Ovary (tissue), 10 donors: ENCODE measurements at places on chromosomes 7 and 10. TPM values are rescaled to one million over a fixed set of nuclear protein-coding genes. Genes with fewer than 3 reads are reported as not detected.

DNA sequence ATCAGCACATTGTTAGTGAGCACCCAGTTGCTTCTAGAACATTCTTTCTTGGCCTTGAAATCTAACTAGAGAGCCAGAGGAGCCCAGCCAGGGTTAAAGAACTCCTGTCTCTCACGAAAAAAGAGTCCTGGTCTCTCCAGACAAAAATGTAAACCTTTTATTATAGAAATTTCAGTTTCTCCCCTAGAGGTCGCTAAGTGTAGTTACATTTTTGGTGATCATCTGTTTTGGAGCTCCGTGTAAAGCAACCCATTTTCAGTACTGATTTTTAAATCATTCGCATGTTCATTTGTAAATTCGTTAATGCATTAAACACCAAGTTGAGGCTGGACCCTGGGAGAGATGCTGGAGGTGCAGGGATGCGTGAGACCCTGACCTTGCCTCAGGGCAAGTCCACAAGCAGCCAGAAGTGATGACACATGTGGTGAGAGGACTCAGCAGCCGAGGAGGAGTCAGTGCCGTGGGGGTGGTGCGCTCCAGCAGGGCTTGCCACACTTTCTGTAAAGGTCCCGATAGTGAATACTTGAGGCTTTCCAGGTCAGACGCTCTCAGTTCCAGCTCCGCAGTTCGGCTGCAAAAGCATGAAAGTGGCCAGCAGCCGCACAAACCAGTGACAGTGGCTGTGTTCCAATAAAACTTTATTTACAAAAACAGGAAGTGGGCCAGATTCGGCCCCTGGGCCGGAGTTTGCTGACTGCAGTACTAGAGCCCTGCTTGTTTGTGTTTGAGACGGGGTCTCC, 578.6 kb upstream of the FOXK1 start:
- no peak for DNase-seq

GRCh38 chr7:16604054-16604453, 41.5 kb downstream of the ANKMY2 start:
- no peak for DNase-seq

- no peak for DNase-seq
These were observed 175.2 kb downstream of the HIBADH start for GRCh38 chr7:27487509-27487908.

DNA sequence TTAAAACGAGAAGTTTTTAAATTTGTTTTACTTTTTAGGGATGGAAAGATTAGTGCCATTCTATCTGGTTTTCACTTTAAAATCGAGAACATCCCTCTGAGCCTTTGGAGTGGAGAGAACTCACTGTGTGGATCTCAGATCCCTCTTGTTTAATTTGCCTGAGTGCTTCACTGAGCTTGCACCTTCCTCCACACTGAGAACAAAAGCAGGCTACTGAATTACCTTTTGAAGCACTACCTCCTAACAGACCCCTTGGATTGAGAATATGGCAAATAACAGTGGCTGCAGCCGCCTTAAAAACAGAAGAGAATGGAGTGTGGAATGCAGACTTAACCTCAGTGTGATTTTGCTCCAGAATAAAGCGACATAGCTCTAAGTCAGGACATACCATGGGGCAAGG, 204.7 kb downstream of the CNTNAP2 start:
- no peak for DNase-seq

- peak; percentile 47 for DNase-seq
These were observed 2.2 kb downstream of the ARHGAP21 start for GRCh38 chr10:24721229-24722106.

DNA sequence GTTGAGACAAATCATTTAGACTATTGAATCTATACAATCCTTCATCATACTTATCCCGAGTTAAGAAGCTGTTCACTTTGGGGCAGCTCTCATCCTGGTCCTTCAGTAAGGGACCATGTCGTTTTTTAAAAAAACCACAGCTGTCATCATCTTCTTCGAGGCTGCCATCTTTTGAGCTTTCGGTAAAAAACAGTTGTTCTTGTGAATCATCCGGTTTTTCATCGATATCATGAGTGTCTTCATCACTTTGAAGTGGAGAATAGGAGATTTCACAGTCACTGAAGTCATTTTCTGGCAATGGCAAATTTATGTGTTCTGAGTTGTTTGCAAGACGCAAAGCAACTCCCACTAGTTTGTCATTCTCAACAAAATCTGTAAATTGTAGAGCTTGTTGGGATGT, 3.9 kb downstream of the DCLRE1A start:
- DNase-seq: no peak

- DNase-seq: no peak
These were observed 12.3 kb downstream of the CNPY1 start for GRCh38 chr7:155533827-155534690.

DNA sequence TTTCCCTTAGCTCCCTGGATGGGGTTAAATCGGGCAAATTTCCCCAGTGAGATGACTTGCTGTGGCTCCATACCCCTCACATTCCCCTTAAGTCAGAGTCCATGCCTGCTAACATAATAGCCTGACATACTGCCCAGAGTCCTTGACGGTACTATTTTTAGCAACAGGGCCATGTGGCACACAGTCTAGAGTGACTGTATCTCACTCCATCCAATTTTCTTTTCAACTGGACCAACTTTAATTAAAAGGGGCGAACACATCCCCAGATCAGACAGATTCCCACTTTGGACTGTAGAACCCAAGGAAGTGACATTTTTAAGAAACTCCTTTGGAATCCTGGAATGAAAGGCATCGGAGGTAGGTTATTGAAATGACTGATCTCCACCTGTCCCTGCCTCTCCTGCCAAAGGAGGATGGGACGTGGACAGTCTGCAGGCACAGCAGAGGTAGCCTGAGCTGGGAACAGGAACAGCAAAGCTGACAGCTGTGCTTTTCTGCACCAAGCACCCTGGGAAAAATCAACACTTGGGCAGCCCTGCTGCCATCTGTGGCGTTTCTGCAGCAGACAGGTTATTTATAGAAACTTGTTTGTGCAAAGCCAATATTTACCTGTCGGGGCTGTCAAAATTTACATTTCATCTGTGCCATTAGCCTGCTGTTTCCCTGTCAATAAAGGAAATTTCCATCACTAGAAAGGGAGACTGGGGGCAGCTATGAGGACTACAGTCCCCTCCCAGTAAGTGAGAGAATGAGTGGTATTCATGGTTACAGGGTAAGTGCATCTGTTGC, 221.5 kb upstream of the AOAH start:
- DNase-seq: no peak

GRCh38 chr10:122514045-122514840, 46.3 kb upstream of the DMBT1 start:
- DNase-seq: no peak

DNA sequence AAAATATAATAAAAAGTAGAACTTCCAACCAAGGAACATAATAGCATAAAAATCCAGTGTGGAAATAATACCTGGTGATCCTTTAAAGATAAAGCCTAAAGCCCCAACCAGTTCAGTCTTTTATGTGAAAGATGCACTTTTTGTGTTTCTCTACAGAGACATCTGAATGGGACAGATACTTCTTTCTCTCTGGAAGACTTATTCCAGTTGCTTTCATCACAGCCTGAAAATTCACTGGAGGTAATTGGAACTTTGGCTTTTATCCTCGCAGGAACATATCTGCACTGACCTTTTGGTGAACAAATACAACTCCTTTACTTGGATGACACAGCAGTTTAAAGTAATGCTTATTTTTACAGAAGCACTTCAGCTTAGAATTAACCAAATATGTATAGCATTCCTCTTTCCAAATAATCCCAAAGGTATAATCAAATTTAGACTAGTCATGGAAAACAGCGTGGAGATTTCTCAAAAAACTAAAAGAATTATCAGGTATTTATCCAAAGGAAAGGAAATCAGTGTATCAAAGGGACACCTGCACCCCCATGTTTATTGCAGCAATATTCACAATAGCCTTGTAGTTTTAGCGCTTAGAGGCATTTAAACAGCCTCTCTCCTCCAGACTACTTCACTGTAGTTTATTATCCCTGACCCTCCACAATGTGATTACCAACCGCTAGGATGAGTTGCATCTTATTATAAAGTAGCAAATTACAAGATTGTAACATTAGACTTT, 16.8 kb downstream of the HNRNPA2B1 start:
- DNase-seq: no peak

- no peak for DNase-seq
These were observed 667.1 kb upstream of the LRRTM3 start for GRCh38 chr10:66258693-66259092.

DNA sequence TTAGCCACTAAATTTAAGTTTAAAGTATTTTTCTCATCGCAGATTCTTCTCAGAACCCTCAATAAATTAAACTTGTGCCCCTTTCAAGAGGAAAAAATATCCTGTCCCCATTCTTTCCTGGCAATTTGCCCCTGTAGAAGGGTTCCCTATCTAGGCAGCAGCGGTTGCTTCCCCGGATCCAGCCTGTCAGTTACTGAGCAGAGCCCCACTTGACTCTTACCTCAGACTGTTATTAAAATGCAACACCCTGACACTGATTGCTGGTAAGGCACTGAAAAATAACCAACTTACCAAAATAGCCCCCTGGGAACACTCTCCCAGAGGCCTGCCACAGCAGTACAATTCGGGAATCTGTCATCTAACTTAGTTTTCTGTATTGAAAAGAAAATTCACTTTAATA, 13.9 kb downstream of the LMTK2 start:
- no peak for DNase-seq

GRCh38 chr7:44381494-44382220, 56.3 kb upstream of the CAMK2B start:
- DNase-seq: no peak

DNA sequence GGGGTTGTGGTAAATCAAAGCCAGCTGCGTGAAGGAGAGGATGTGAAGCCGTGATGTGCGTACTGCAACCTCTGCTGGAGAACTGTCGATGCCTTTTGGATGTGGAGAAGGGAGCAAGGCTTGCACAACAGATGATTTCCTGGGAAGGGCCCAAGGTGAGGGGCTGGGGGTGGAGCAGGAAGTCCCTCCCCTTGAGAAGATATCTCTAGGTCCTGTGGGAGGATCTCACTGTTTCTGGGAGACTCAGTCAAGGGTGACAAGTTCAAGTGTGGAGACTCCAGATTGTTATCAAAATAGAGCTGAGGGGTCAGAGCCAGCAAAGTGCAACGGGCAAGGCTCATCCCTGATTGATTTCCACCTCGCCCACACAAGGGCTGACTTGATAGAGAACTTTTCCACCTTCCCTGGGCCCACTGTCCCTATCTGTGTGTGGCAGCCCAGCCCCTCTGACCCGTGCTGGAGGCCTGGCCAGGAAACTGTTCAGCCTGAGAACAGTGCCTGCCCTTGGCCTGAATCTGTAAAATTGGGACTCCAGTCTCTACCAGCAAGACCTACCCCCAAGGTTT, 55.0 kb downstream of the COL13A1 start:
- no peak for DNase-seq

GRCh38 chr7:87512906-87513305, 37.4 kb upstream of the ABCB4 start:
- DNase-seq: no peak

DNA sequence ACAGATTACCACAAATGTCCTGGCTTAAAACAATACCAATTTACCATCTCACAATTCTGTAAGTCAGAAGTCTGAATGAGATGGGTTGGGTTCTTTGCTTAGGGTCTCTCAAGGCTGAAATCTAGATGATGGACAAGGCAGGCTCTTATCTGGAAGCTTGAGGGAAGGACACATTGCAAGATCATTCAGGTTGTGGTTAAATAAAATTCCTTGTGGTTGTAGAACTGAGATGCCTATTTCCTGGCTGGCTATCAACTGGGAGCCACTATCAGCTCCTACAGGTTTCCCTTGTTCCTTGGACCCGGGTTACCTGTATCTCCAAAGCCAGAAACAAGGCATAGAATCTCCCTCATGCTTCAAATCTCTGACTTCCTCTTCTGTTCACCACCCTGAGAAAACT, 148.4 kb downstream of the MDFIC start:
- no peak for DNase-seq

DNA sequence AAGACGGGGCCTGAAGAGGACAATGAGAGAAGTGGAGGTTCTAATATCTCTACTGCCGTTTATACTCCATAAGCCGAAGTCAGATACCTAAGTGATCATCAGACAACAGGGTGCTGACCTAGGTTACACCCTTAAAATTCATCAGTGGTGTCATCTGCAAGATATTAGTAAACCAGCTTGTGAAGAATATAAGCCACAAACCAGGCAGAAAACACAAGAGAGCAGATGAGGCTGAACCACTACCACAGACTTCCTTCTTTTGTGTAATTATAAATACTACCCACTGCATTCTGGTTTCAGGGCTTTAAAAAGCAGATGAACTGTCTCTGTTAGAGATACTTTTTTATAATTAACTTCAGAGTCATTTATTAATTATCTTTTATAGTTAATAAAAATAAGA, 69.0 kb upstream of the LRRC17 start:
- no peak for DNase-seq

DNA sequence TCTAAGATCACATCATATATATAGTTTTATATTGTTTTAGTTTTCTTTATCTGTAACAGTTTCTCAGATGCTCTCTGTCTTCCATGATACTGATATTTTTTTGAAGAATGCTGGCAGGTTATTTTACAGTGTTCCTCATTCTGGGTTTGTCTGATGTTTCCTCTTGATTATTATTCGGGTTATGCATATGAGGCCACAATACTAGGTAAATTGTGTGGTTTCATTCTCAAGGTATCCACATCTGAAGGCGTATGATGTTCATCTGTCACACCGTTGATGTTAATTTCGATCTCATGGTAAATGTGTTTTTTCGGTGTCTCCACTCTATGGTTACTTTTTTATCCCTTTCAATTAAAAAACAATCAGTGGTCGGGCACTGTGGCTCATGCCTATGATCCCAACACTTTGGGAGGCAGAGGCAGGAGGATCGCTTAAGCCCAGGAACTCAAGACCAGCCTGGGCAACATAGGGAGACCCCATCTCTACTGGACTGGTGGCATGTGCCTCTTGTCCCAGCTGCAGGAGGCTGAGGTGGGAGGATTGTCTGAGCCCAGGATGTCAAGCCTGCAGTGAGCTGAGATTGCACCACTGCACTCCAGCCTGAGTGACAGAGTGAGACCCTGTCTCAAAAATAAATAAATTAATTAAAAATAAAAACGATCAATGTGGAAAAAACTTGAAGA, 108.9 kb downstream of the TPST1 start:
- DNase-seq: no peak

The ELOVL3 gene
- not detected for total RNA-seq

The ANLN gene
- 0.50 TPM for total RNA-seq

The OR13A1 gene
- total RNA-seq: 0.08 TPM

The OPN1SW gene
- total RNA-seq: not detected

The NOLC1 gene
- total RNA-seq: 63.0 TPM

The PLXNA4 gene
- 11.4 TPM for total RNA-seq

The ELAPOR2 gene
- total RNA-seq: 6.6 TPM

The CPA2 gene
- total RNA-seq: 0.80 TPM

The CHRM2 gene
- 0.69 TPM for total RNA-seq

The ADAM12 gene
- total RNA-seq: 1.8 TPM

The FAM13C gene
- total RNA-seq: 11.9 TPM
